ENCODE measurements at places on chromosomes 11 and 22.

GRCh38 chr11:119700030-119700429 lies 29.0 kb downstream of the NECTIN1 start:
- no peak for DNase-seq

GRCh38 chr11:42620796-42621195 lies 691.0 kb upstream of the API5 start:
- peak; percentile 8 for DNase-seq

- no peak for DNase-seq
These were observed 53.2 kb upstream of the HEPHL1 start for GRCh38 chr11:93967944-93968343.

- no peak for DNase-seq
These were observed 5.6 kb upstream of the LRFN4 start for GRCh38 chr11:66851239-66851596.

DNA sequence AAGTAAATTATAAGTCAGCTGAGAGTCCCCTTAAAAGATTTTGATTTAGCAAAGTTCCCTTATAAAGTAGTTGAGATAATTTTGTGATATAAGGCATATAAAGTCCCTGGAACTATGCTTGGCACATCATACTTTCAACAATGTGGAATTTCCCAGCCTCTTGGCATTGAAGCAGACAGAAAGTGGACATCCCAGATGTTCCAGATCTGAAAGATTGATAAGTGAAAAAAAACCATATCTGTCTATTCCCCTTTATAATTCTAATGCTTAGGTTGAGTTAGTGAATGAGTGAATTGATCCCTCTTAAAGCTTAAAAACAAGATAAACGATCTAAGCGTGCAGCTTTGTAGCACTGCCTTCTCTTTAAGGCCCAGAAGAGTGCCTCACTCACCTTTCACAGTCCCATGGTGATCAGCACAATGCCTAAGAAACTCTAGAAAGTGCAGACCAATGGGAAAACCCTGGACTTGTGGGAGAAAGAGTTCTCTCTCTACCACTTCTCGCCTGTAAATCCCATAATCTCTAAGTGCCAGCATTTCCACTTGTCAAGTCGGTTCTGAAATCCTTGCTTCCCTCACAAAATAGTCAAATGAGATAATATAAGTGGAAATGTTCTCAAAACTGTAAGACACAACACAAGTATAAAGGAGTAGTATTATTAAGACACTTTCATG lies 17.8 kb downstream of the FIBIN start:
- no peak for DNase-seq
